ENCODE measurements at places on chromosomes 4 and X. TPM values are rescaled to one million over a fixed set of nuclear protein-coding genes. Genes with fewer than 3 reads are reported as not detected.

Gene PLS3
- total RNA-seq: 530 TPM

Gene CSAG2
- not detected for total RNA-seq

Gene FREM3
- total RNA-seq: not detected

Gene RPS6KA6
- 2.3 TPM for total RNA-seq

Gene FAM9B
- not detected for total RNA-seq

- no peak for DNase-seq
Measured at GRCh38 chr4:104421566-104421965, 73.1 kb downstream of the CXXC4 start.

- no peak for DNase-seq
Measured at GRCh38 chr4:180636696-180637404, 1606.4 kb upstream of the TENM3 start.

DNA sequence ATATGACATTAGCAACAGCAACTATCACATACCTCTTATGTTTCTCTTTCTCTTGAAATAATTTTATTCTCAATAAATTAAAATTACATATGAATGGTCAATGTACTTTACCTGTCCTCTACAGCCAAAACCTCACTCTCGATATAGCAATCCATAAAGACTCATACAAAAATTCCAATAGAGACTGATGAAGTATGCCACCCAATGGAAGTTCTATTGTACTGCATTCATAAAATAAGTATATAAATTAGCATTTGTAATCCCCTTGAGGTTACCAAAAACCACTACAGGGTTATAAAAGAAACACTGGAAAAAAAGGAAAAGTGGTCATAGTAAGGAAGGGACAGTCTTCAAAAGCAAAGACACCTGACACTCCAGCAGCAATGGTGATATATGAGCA is 32.8 kb downstream of the CLDN2 start:
- no peak for DNase-seq

DNA sequence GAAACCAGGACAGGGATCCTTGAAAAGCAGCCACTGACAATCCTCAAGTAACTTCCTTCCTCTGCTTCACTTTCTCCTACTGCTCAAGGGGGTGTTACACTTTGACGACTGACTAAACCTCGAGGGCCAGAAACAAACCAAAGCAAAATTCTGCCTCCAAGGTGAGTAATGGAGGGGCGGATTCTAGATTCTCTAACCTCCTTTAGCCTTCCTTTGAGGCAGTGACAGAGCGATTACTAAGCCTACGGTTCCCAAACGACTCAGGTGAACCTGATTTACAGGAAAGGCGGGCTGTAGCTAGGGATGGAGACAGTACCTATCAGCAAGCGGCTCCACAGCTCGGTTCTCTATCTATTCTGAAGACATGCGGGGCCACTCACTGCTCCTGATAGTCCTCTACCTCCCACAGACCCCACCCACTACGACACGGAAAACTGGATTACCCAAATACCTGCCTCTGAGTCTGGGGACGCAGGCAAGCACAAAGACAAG is 487 bp downstream of the TBCK start:
- no peak for DNase-seq
